ENCODE measurements at places on chromosomes 5 and 9.

GRCh38 chr9:86766912-86767311, 180.4 kb downstream of the GAS1 start:
- DNase-seq = peak; percentile 2

DNA sequence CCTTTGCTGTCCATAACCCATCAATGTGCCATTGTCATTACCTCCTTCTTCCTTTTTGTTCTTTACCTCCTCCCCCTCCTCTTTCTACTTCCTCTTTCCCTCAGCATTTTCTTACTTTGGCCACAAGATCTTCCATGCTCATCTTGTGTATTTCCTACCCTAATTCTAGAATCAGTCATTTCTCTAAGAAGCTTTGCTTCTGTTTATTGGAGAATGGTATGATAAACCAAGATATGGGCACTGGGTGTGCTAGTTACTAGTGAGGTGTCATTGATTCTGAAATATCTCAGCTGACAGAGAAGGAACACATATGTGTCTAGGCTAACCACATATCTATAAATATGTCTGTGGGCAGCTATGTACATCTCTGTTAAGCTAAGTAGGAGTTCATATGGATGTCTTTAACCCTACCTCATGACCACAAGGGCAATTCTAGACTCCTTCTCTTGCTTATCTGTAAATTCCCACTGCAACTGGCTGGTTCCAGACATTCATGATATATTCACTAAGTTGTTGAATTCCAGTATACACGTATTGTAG, 2051.3 kb upstream of the CDH9 start:
- no peak for DNase-seq

- DNase-seq = no peak
Observed at GRCh38 chr5:7876867-7877266, 7.9 kb downstream of the MTRR start.

DNA sequence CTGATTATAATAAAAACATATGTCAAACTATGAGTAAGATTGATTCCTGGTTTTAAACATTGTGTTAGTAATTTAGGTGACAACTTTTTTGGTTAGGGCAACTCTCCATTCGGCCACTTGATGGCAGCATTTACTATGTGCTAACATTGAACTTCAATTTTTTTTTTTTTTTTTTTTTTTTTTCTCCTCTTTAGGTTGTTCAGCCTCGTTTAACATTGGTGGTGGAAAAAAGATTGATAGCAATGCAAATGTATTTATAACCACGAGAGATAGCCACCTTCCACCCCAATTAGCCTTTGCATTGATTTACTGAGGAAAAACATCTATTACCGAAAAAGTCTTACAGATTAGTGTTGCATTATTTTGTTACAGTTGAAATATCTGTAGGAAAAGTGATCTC, 159.1 kb downstream of the CSNK1G3 start:
- peak; percentile 38 for DNase-seq

GRCh38 chr9:505741-506059, 291.0 kb downstream of the DOCK8 start:
- no peak for DNase-seq

- no peak for DNase-seq
Observed at GRCh38 chr5:94420885-94421284, 197.5 kb downstream of the KIAA0825 start.

GRCh38 chr9:12194731-12195130, 498.5 kb upstream of the TYRP1 start:
- no peak for DNase-seq

GRCh38 chr9:134957945-134958227, 40.2 kb upstream of the FCN1 start:
- DNase-seq = no peak

DNA sequence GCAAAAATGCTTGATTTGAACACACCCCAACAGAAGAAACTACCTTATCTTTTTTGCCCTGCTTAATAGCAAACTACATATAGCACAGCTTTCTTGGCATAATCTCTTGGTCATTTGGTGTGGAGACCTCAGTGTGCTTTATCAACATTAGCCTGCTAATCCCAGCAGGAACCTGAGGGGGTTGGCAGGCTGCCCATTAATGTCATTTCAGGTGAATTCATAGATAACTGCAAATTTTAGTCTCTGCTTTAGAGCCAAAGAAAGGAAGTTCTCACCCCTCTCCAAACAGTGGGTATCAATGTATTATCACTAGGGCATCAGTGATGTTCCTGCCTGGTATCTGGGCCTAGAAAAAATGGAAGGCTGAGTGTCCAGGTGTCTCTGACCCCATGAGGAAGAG, 489.0 kb downstream of the NTRK2 start:
- DNase-seq = no peak

DNA sequence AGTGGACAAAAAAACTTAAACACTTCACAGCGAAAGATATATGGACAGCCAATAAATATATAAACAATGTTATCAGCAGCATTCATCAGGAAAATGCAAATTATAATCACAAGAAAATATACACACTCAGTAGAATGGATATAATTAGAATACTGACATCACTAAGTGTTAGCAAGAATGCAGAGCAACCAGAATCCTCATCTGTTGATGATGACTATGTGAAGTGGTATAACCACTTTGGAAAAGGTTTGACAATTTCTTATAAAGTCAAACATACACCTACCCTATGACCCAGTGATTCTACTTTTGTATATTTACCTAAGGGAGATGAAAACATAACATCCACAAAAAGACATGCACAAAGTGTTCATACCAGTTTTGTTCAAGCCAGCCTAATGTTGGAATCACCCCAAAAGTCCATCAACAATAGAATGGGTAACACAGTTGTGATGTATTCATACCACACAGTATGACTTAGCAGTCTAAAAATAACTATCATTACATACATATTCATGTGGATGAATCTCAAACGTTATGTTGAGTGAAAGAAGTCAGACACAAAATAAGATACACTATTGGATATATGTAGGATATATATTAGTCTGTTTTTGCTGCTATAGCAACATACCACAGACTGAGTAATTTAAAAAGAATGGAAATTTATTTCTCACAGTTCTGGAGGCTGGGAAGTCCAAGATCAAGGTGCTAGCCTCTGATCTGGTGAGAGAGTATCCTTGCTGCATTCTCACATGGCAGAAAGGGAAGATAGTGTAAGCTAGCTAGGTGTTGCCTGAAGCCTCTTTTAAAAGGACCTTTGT, 148.8 kb upstream of the ADAMTSL1 start:
- DNase-seq = no peak

DNA sequence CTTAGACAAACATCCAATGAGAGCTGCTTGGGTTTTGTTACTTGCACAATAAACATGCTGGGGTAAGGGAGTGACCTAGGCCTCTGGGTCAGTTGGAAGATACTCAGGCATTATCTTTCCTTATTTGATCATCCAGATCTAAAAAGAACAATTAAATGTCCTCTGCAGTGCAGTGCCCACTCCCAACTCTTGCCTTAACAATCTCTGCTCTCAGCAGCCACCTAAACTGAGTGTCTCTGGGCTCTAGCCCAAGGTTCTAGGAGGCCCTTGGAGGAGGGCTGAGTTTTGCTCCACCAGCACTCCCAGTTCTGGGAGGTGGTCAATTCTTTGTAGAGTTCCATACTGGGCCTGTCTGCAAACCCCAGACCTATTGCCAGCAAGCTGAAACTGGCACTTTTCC, 1.8 kb downstream of the MCIDAS start:
- DNase-seq = no peak

- DNase-seq = no peak
Observed at GRCh38 chr9:91282292-91282691, 79.4 kb downstream of the AUH start.

GRCh38 chr9:126159430-126160060, 167.1 kb upstream of the MVB12B start:
- DNase-seq = no peak

GRCh38 chr5:143350751-143351602, 52.5 kb downstream of the NR3C1 start:
- DNase-seq = no peak

- DNase-seq = no peak
Observed at GRCh38 chr5:95134326-95134725, 150.6 kb downstream of the MCTP1 start.

DNA sequence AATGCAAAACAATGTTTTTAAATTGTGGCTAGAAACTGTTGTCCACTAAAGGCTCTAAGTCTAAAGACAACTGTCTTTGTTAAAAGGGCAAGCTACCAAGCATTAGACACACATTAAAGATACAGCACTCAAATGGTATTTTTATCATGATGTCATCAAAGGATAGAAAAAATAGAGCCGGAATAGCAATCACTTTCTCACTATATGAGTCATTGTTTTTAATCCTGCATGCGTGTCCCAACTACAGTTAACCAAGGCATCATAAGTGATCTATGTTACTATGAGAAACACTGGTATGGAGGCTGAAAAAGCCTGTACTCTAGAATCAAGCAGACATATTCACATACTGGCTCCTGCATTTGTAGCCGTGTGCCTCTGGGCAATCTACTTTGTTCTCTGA, 1.9 kb upstream of the PJA2 start:
- DNase-seq = peak; percentile 62

DNA sequence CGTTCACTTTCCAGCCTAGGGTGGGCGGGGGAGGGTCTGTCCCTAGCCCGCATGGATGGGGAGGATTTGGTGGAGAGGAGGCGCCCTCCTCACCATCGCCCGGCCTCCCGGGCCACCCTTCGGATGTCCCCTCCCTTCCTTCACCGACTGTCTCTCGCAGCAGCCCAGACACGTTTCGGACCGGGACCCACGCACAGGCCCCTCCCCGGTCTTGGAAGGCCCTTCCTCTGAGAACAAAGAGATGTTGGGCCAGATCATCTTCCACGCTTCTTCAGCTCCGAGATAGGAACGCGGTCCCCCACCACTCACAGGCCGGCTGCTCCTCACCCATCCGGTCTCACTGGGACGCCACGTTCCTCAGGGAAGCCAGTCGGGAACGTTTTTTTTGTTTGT, 640 bp upstream of the DPM2 start:
- no peak for DNase-seq

DNA sequence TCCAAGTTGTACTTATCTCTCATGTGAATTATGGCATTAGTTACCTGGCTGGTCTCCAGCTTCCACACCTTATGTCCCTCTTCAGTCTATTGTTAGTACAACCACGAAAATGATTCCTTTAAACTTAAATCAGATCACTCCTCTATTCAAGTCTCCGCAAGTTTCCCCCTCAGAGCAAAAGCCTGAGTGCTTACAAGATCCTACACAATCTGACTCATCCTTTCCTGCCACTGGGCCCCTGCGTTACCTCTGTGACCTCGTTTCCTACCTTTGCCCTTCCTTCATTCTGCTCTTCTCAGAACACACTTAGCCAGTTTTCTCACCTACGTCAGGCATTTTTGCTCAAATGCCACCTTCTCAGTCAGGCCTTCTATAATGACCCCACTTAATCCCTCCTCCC, 45.1 kb upstream of the GLIS3 start:
- peak; percentile 6 for DNase-seq

DNA sequence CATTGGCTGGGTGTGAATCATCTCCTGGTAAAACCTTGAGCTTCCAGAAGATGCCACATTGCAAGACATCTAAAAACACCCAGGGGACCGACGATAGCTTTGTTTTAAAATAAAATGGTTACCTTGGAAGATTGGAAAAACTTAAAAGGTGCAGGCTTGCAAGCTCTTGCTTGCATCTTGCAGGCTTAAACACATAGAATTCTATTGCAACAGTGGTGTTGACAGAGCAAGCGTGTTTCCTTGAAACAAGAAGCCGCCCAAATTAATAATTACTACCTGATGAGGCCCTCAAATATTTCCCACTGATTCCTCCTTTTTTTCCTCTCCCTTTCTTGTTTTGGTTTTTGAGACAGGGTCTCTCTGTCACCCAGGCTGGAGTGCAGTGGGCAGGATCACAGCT, 137.1 kb upstream of the BASP1 start:
- no peak for DNase-seq

DNA sequence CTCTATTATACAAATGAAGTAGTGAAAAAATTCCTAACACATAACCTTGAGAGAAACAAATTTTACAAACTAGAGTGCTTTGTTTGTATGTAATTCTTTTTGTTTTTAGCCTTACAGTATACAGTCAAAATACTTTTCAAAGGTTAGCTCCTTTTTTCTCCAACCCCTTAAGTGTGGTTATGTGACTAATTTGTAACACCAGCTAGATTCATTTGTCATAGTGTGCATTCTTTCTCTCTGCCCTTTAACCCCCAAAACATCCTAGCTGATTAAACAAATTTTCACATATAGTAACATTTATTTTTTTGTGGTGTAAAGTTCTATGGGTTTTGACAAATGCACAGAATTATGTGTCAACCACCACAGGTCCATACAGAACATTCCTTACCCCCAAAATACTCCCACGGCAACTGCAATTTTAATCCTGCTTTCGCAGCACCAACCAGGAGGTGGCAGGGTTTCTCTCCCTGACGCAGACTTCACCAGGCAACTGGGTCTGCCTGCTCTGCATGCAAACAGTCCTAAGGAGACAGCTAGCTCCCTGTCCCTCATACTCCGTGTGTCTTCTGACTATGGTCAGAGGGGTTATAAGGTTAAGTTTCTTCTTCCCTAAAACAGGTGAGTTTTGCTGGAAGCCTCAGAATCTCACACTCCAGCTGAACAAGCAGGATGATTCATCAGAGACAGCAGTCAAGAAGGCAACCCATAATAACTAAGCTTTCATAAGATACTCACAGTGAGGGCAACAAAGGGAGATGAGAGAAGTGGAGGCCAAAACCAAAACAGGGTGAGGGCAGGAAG, 44.5 kb upstream of the NR5A1 start:
- DNase-seq = no peak

GRCh38 chr5:56549096-56549886, 266.1 kb upstream of the MAP3K1 start:
- DNase-seq = no peak

- no peak for DNase-seq
Observed at GRCh38 chr9:88641456-88642240, 106.7 kb downstream of the NXNL2 start.

- no peak for DNase-seq
Observed at GRCh38 chr9:120830151-120830550, 12.6 kb downstream of the PSMD5 start.

DNA sequence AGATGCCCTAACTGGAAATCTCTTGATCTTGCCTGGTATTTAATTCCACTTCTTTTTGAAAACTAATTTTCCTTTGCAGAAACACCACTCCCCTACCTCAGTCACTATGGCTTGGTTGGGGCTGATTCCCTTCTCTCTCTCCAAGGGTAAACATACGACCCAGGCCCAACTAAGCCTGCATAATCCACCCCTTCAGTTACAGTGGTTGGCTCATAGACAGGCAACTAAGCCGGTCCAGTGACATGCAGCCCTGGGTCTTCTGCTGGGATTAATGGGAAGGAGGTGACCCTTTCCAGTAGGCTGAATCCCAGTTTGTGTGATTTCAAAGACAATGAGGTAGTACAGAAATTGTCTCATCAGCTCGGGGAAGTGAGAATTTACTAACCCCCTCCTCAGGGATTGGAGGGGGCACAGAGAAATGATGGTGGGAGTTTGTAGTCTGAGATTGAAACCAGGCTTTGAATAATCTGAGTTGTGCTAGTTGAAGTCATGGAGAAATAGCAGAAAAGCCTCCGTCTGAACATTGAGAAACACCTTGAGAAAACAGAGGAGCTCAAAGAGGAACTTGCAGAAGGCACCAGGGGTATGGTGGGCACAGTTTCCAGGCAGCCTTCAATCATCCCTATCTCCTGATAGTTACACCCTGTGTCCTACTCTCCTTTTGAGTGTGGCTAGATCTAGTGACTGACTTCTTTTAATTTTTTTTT, 148.9 kb downstream of the GCNT1 start:
- no peak for DNase-seq
